Stimulated activated memory B cell treated with anti-CD40 and anti-IgM and Interleukin-4, amounts not matched to agents 10 μg/mL and 1 μg/mL and 100 μg/mL, for 72 hours (primary cell): ENCODE measurements at places on chromosomes 6 and 20.
A peak's percentile ranks its signal among the peaks of the same experiment; 100 is the strongest.

DNA sequence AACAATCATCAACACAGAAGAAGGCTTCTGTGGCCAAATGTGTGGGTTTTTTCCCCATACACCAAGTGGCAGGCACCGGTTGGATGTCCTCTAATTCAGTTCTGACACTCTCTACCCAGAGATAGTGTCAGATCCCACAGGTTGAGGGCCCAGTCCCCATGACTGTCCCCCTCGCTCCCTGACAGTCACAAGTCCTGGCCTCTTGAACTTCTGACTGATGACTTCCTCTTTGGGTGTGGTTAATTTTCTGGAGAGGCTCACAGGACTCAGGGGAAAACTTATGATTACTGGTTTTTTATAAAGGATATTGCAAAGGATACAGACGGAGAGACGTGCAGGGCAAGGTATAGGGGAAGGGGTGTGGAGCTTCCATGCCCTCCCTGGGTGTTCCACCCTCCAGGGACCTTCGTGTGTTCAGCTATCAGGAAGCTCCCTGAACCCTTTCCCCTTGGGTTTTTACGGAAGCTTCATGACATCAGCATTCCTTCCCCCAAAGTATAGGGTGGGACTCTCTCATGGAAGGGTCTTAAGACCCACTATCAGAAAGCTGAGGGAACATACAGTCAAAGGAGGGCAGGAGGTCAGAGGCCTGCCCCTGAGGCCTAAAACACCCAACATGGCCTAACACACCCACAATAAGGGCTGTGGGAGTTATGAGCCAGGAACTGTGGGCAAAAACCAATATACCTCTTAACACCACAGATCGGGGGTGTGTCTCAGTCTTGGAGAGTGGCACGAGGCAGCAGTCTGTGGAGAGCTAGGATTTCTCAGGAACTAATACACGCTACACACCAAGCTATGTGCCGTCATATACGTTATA, 33.3 kb downstream of the FARS2 start:
- peak overlapping the region; percentile 14 for H3K4me3 ChIP-seq
- peak; percentile 70 for ATAC-seq
- H3K4me1 ChIP-seq, result peaks cover 44% of the 10 kb centered on the region
- peaks cover 13% of the 10 kb centered on the region for H3K36me3 ChIP-seq
- no peaks in the 10 kb centered on the region for H3K27me3 ChIP-seq

DNA sequence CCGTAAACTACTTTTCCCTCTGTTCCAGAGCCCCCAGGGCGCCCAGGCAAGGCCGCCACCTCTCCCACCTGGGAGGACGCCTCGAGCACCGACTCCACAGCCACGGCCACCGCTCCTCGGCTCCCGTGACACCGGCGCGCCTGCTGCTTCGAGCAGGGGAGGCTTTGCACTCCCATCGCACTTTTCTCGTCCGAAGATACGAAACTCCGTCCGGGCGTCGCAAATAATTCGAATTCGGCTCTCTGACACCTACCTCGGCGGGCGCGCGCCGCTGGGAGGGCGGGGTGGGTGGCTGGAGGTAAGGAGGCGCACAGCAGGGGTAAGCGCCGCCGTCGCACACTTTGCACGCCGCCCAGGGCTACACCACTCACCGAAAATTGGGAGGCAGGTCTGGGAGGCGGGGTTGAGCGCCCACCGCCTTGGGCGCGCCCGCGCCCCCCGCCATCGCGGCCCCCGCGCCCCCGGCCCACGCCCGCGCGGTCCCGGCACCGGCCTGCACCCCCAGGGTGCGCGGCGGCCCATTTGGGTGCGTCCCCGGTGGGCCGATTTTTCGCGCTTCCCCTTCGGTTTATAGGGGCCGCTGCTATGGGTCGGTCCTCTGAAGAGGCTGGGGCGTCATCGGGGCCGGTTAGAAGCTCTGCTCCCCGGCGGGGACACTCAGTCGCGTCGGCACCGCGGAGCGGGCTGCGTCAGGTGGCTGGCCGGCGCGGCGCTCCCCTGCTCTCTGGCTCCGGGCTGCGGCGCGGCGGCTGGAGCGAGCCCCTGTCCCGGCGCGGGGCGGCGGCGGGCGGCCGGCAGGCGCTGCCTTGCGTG, 36.2 kb downstream of the GNAS start:
- H3K27me3 ChIP-seq, result no peaks in the 10 kb centered on the region
- H3K4me1 ChIP-seq, result peaks cover 27% of the 10 kb centered on the region
- H3K36me3 ChIP-seq, result peaks cover 12% of the 10 kb centered on the region
- H3K4me3 ChIP-seq, result peak overlapping the region; percentile 81

DNA sequence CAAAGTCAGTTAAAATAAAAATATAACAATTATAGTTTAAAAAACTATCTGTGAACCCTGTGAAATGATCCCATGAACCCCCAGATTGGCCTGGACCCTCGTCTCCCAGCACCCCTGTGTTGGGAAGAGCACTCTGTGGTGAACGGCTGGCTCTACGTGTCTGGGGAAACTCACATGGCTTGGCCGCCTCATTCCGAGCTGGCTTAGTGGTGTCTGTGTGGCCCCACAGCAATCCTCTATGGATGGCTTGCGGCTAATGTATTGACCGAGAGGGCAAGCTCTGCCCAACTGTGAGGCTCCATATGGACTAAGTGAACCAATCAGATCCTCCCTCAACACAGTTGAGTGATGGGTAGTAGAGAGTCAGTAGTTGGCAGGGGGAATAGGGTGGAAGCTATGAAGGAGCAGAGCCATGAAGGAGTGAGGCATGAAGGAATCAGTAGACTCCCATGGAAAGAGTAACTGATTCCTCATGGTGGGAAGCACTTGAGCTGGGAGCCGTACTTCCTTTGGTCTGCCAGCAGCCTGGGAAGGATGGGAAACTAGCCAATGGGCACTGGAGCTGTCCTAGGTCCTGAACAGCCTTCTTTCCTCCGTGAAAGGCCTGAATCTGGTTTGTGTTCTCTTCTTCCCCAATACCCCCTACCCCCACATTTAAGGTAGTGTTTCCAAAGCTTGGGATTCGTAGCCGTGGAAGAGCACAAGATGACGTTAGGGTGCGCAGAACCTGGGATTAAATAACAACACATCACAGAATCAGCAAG, 21.6 kb upstream of the ZNF831 start:
- no peaks in the 10 kb centered on the region for H3K36me3 ChIP-seq
- ATAC-seq, result no peak
- peaks cover 33% of the 10 kb centered on the region for H3K4me1 ChIP-seq

DNA sequence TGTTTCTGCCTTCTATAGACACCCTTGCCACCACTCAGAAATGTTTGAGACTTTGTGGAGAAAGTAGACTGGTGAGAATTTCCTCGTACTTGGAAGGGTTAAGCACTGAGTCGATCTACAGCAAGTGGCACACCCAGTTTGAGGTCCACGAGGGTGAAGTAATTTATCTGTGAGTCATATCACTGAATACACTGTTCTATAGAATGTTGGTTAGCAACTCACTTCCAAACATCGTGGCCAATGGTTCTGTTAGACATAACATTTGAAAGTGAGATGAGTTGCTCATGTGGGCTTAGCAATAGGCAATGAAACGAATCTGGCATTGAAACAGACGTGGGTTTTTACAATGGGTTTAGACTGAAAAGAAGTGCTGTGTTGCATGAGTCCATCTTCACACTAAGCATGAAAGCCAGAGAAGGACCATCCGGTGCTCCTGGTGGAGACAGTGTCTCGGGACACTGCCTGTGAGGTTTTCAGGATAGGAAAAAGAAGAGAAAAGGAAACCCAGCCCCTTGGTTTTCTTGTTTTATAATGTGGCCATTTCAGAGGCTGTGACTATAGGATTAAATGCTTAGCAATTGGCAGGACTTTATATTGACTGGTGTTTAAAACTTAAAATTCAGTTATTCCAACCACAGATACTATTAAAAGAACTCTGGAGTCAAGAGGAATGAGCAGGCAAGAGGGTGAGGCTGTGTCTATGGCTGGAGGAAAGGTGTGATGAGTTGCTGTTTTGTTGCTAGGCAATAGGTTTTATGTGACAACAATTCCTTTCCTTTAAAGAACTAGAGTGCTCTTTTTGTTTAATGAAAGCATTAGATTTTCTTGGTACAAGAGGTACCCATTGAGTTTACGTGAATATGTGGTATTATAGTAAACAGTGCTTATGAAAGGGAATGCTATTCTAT, 31.0 kb upstream of the EZR start:
- H3K4me1 ChIP-seq, result peaks cover 19% of the 10 kb centered on the region
- peak overlapping the region; percentile 82 for H3K27ac ChIP-seq
- no peaks in the 10 kb centered on the region for H3K36me3 ChIP-seq
- ATAC-seq, result peak; percentile 32

- ATAC-seq, result no peak
- peak overlapping the region; percentile 91 for H3K27ac ChIP-seq
- peaks cover 38% of the 10 kb centered on the region for H3K4me1 ChIP-seq
- H3K36me3 ChIP-seq, result peaks cover 11% of the 10 kb centered on the region
- H3K4me3 ChIP-seq, result peak overlapping the region; percentile 89
Measured at GRCh38 chr20:63273059-63273579, 506 bp downstream of the ARFGAP1 start.
